ENCODE measurements at places on chromosomes 6 and 20.

DNA sequence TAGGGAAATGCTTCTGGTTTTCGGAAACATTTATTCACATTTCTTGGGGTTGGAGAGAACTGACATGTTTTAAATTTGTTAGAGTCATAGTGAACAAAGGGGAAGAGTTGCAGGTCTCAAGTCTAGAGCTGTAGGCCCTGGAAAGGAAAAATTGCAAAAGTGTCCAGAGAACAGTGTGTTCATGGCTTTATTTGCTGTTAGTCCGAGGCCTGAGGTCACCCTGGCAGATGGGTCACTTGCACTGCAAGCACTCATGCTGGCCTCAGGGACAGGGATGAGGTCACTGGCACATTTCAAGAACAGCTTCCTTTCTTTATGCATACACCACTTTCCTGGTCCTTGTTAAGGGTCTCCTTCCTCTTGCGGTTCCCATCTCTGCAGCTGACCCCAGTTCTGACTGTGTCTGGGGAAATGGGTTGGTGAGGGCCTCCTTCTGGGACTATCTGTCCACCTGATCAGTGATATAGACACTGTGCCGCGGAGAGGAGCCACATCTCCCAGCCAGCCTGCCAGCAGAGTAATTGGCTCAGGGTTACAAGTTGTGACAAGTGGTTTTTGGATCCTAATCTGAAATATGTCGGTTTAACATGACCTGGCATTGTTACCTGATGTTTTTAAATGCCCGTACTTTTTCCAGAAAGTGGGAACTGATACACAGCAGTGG, 194.0 kb downstream of the EYA4 start:
- DNase-seq, result peak; percentile 34

DNA sequence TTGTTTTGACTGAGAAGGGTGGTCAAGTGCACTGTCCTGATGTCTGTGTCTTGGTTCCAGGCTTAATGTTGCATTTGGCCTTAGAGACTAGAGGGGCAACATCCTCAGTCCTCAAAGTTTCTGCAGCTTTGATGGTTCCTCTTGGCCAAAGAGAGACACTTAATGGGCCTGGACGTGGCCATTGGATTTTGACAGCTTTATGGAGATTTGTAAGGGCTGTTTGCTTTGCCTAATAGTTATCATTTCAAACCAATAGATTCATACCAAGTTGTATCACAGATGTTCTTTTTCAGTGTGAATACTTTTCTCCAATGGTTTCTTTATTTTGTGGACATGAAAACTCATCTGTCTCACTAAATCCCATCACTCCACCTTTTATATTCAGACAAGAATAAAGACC, 45.8 kb upstream of the CLIC5 start:
- no peak for DNase-seq

- no peak for DNase-seq
Observed at GRCh38 chr6:157655139-157655538, 167.9 kb upstream of the SNX9 start.

GRCh38 chr20:37198932-37199660, 19.7 kb upstream of the MROH8 start:
- no peak for DNase-seq
